PC-9 (cell line): ENCODE measurements at places on chromosomes 2 and 18. TPM values are rescaled to one million over a fixed set of nuclear protein-coding genes. Genes with fewer than 3 reads are reported as not detected.

Gene SETBP1
- 8.3 and 9.0 TPM in 2 replicates for total RNA-seq

DNA sequence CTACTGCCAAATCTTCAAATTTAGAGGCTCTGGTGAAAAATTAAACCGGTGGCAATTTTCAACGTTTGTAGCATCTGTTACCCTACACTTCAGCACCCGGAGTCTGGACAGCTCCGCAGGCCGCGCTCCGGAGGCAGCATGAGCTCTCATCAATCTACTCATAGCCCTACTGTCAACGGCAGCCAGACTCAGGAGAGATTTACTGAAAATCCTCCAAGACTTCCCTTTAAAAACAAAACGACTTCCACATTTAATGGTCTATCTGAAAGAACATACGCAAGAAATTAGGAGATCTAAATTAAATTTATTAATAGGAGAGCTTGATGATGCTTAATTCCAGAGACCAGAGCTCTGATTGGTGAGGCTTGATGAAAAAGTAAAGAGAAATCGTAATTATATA lies 970 bp upstream of the ADCYAP1 start:
- DNase-seq: no peak
- H3K27ac ChIP-seq: no peak overlapping the region
- H3K4me1 ChIP-seq: no peaks in the 10 kb centered on the region
- peaks cover 5% of the 10 kb centered on the region; the same call in 1 of the 2 replicates for H3K27me3 ChIP-seq

GRCh38 chr18:6561862-6562291 lies 147.2 kb upstream of the L3MBTL4 start:
- H3K27ac ChIP-seq: no peak overlapping the region
- no peaks in the 10 kb centered on the region for H3K36me3 ChIP-seq
- DNase-seq: no peak
- no peaks in the 10 kb centered on the region for H3K4me1 ChIP-seq

GRCh38 chr18:10893196-10893595 lies 256.2 kb downstream of the PIEZO2 start:
- H3K27ac ChIP-seq: no peak overlapping the region
- H3K4me3 ChIP-seq: no peak overlapping the region
- H3K36me3 ChIP-seq: no peaks in the 10 kb centered on the region
- H3K4me1 ChIP-seq: no peaks in the 10 kb centered on the region
- H3K27me3 ChIP-seq: peaks cover 54% of the 10 kb centered on the region
- no peak for DNase-seq

GRCh38 chr2:68740400-68740914 lies 5.8 kb downstream of the ARHGAP25 start:
- H3K4me3 ChIP-seq: no peak overlapping the region
- H3K27ac ChIP-seq: no peak overlapping the region
- DNase-seq: no peak

DNA sequence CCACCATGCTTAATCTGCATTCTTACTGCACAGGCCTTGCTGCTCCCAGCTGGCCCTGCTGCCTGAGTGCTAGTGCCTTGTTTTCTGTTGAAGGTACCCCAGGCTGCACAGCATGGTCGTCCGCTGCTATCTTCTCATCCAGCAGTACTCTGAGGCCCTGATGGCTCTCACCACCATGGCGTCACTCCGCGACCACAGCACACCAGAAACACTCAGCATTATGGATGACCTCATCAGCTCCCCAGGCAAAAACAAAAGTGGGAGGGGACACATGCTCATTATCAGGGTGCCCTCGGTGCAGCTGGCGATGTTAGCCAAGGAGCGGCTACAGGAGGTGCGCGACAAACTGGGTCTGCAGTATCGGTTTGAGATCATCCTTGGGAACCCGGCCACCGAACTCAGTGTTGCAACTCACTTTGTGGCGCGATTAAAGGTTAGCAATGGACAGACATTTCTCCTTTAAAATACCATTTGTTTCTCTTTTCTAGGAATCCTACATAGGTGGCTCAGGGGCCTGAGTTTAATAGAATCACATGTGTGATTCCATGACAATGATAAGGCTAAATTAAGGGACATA lies 110.5 kb downstream of the ESCO1 start:
- no peak overlapping the region for H3K4me3 ChIP-seq
- no peaks in the 10 kb centered on the region for H3K27me3 ChIP-seq

DNA sequence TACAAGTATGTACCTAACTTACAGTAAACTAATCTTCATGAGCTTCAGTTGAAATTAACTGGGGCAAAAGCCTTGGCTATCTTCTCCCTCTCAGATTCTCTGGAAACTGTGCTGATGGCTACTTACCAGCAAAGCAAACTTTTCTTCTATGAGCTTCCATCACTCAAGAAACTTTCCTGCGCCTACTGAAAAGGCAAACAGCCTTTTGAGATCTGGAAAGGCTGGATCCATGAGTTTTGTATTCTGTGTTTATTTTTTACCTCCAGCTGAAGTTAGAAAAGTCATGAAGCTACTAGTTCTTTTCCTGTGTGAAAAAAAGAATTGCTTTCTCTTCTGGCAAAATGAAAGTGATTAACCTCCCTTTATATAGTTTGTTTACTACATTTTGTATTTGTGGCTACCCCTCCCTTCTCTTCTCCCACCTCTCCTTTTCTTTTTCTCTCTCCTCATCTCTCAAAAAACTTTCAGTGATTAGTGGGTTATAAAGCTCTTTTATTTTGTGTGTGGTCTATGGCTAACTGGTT lies 49.2 kb upstream of the RNF152 start:
- no peaks in the 10 kb centered on the region for H3K27me3 ChIP-seq
- no peak overlapping the region for H3K27ac ChIP-seq
- no peaks in the 10 kb centered on the region for H3K4me1 ChIP-seq
- DNase-seq: no peak
- H3K4me3 ChIP-seq: no peak overlapping the region

GRCh38 chr2:105422801-105423200 lies 23.9 kb upstream of the FHL2 start:
- no peak overlapping the region for H3K4me3 ChIP-seq
- no peak for DNase-seq
- H3K4me1 ChIP-seq: peaks cover 23% of the 10 kb centered on the region
- H3K27me3 ChIP-seq: no peaks in the 10 kb centered on the region
- no peak overlapping the region for H3K27ac ChIP-seq
- H3K36me3 ChIP-seq: no peaks in the 10 kb centered on the region

GRCh38 chr2:203209538-203209937 lies 29.3 kb upstream of the CYP20A1 start:
- no peak for DNase-seq
- H3K4me3 ChIP-seq: no peak overlapping the region
- no peaks in the 10 kb centered on the region for H3K27me3 ChIP-seq
- H3K27ac ChIP-seq: no peak overlapping the region

DNA sequence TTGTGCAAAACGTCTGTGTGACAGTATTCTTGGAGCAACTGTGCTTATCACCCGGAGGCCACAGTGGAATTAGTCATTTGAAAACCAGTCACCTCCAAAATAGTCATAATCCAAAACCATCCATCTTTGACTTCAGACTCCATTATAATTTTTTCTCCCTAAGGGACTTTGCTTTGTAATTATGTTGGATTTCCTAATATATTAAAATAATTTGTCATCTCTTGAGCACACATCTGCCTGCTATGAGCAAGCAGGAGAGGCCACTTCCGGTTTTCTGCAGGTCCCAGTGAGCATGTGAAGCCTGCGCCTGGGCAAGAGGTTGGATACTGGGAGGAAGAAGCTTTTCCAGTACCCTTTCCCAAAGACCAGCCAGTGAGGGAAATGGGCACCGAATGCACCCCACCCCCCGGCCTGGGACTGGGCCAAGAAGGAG lies 57.7 kb downstream of the ODC1 start:
- no peaks in the 10 kb centered on the region for H3K27me3 ChIP-seq
- H3K4me1 ChIP-seq: peaks cover 62% of the 10 kb centered on the region
- no peak overlapping the region for H3K4me3 ChIP-seq
- no peaks in the 10 kb centered on the region for H3K36me3 ChIP-seq
- H3K27ac ChIP-seq: peak overlapping the region; percentile 41; the same call in 1 of the 2 replicates

Gene TRIM43
- not detected in 2 replicates for total RNA-seq
